ENCODE measurements at places on chromosomes 6 and 20. TPM values are rescaled to one million over a fixed set of nuclear protein-coding genes. Genes with fewer than 3 reads are reported as not detected.

DNA sequence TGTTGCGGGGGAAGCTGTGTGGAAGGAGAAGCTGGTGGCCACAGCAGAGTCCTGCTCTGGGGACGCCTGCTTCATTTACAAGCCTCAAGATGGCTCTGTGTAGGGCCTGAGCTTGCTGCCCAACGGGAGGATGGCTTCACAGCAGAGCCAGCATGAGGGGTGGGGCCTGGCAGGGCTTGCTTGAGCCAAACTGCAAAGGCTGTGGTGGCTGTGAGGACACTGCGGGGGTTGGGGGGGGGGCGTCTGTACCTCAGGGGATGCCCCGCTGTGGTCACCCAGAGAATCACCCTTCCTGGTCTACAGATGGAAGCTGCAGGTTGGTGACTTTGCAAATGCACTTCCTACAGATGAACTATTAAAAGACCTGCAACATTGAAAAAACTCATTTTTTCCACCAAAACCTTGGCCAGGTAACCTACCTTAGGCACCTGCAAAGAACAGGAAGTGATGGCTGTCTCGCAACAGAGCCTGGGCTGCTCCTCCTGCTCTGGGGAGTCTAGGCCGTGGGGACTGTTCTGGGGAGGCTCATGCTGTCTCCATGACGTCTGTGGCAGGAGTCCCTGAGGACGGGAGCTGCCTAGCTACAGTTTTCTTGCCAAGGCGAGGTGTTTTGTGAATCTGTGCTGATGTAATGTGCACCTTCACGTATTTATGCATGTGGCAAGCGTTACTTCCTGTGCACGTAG is 7.3 kb downstream of the NPBWR2 start:
- no peak for DNase-seq

- DNase-seq, result no peak
Observed at GRCh38 chr20:41032271-41032670, 3.6 kb downstream of the TOP1 start.

DNA sequence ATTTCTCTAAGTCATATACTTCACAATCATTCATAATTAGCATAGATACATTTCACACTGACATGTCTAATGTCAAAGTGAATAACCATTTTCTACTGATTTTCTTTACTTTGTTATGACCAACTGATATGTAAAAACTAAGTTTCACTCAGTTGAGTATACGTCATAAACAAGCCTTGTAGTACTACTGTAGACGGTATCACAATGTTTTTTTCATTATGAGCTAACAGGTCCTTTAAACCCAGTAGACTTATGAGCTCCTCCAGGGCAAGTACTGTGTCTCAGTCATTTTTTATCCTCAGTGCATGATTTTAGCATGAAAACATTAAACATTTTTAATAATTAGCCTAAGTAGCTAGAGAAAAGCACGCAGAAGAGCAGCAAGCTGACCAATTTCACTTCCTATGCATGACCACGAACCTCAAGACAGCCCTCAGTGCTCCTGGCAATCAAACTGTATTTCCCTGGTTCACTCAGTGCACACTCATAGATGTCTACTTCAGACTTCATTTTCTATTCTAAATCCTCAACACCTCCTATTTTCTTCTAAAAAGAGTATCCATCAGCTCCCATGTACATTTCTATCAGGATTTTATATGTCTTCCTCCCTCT is 32.0 kb upstream of the TFAP2D start:
- no peak for DNase-seq

DNA sequence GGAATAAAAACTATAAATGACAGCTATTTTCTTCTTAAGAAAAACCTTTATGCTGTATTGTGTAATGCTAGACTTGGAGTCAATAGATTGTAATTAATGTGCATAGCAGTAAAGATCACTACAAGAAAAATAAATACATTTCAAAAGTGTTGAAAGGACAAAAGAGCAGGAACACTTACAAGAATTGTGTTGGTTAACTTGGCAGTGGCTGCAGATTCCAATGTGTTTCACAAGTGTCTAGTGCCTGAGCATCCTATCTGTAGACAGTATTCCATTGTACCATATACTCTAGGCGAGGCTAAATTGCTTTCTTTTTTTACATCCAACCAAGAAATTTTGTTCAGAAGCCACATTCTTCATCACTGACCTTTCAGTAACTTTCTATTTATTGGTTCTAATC is 924.1 kb downstream of the EPHA7 start:
- DNase-seq, result no peak

DNA sequence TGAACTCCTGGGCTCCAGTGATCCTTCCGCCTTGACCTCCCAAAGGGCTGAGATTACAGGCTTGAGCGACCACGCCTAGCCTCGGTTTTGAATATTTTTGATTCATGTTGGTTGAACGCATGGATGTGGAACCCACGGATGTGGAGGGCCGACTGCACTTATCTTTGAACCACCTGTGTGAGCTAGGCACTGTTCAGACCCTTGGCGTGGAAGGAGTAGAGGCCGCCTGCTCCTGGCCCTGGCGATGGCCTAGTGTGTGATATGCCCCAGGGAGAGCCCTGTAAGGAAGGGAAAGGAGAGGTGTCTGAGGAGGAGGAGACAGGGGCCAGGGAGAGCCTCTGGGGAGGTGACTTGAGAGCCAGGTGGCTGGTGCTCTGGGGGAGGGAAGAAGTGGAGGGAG is 64.3 kb downstream of the BCAS4 start:
- DNase-seq, result no peak

DNA sequence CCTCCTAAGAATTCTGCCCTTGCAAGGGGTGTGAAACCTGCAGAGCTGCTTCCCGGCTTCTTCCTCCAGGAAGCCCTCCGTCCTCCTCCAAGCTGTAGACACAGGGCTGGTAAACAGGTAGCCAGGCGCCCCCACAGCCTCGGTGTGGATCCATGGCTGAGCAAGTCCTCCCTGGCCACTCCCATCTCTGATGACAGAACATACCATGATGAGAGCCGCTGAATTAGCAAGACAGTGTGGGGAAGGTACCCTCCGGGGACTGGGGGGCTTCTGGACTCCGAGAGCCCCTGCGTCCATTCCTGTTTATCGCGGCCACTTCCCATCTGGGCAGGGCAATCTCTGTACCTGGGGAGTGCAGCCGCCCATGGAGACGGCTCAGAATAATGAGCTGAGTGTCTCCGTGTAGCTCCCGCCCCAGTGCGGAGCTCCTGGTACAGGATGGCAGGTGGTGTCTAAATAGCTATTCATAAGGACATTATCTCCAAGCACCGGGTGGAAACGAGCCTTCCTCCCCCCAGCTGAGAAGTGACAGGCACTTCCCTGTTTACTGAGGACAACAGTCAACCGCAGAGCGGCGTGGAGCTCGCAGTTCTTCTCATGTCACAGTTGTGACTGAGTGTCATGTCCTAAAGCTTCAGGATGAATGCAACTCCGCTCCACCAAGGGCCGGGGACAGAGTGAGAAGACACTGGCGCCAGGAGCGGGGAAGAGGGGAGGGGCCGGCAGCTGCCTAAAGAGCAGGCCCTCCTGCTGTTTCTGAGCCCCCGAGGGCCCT is 22.7 kb upstream of the NTSR1 start:
- DNase-seq, result no peak

GRCh38 chr20:24332956-24333355 is 136.5 kb upstream of the SYNDIG1 start:
- no peak for DNase-seq

- no peak for DNase-seq
Observed at GRCh38 chr20:8795404-8795803, 273.5 kb upstream of the PLCB4 start.

DNA sequence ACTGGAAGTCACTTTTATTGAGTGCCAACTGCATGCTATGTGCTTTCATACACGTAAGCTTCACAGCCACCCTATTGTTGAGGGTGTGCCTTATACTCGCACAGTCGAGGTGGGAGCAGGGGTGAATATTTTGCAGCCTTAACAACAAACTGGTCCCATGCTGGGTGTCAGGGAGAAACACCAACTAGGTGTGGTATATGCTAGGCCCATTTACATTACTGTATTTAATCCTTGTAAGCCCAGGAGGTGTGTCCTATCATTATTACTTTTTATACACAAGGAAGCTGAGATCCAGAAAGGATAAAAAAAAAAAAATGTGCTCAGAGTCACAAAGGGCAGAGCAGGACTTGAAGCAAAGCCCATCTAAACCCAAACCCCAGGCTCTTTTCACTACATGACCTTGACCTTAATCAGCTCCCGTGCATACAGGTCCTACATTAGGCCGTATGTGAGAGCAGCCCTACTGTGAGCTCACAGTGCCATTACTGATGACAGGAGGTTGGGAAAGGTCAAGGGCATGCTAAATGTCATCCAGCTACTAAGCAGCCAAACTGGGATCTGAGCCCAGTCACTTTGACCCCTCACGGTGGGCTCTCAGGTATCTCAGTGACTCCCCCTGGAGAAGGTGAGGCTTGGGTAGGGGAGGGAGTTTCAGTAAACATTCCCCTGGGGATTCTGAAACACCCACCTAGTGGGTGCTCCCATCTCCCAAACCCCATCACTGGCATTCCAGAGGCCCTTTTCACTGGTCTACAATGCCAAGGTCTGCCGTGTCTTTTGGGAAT is 61.7 kb downstream of the BFSP1 start:
- no peak for DNase-seq

DNA sequence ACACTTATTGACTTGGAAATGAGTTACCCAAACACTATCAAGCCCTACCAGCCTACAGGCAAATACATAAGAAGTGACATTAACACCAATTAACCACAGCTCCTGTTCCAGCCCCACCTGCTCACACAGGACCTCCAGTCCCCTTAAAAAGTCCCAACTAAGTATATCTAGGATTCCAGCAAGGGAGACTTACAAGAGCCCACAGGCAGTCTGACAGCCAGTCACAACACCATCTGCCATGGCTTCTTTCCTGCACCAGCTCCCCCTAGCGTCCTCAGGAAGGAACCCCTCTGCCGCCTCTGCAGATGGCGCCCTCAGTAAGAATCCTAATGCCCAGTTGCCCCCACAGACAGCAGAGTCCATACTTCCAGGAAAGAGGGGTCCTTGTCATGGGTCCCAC is 122.1 kb downstream of the HIVEP2 start:
- DNase-seq, result peak; percentile 39

GRCh38 chr6:14524319-14524718 is 406.7 kb downstream of the CD83 start:
- no peak for DNase-seq

DNA sequence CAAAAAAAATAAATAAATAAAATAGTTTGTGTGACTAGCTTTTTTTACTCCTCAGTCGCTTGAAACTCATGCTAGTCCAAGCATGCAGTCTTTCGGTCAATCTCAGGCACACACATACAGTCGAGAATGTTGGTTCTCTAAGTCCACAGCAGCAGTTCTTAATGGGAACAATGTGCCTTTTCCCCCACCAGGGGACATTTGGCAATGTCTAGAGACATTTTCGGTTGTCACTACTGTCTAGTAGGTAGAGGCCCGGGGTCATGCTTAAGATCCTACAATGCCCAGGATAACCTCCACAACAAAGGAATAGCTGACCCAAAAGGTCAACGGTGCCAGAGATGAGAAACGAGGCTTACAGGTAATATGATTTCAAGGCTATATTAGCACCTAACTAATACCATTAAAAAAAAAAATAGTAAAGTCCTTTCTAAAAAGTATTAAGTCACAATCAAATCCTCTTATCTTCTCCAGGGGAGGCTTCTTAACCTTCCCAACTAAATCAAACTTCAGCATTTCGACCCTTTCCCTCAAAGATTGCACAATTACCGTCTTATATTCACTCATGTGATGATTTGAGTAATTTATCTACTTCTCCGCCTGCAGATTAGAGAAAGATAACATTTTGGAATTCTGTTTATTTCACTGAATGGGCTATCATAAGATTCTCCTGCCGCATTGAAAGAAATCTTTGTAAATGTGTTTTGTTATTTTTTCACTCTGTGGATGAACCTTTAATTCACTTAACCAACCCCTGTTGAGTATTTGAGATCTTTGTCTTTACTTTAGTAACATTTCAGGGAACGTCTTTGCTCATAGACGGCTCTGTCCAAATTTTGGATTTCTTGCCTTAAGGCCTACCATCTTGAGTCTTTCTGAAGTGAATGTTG is 8.1 kb upstream of the SALL4 start:
- no peak for DNase-seq

DNA sequence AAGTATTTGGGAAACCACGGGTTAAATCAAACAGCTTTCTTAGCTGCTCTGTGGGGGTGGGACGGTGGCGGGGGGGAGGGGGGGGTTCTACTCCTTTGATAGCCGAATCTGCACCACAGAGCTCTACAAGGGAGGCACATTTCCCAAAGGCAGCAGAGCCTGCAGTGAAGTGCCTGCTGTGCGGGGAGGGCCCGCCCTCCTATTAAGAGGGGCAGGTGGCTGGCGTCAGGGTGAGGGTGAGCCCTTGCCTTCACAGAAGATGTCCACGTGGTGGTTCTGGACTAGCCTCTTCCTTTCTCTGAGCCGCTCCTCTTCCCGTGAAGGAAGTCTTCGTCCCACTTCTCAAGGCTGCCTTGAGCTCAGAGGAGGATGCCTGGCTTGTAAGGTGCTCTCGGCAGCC is 174.9 kb upstream of the THBS2 start:
- DNase-seq, result no peak

DNA sequence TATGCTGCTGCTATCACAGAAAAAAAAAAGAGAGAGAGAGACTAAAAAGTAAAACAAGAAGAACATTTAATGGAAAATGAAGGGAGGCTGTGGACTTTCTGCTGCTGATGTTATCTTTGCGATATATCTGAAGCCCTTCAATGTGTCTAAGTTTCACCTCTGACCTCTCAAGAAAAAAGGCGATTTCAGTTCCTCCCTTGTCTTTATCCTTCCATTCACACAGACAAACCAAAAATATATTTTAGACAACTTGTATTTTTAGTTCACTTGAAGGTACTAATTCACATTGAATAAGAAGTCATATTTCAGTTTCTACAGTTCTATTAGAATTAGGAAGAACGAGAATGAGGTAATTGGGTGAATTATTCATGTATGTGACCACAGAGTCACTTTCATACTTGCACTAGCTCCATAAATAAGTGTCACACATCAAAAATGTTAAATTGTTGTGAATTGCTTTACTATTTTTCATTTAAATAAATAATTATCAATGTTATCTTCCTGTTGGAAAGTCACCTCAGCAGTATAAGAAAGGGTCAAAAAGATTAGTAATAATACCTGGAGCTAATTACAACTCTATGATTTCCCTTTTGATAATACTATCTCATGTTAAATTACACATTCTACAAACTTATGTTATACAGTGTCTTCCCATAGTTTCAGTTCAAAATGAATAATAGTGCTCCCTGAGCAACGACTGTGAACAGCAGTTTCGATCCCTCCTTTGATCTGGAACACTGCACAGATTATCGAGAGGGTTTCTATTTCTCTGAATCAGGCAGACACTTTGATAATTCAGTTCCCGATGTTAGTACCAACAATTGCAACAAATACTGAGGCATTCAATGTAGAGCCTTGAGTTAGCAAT is 85.2 kb upstream of the PLCB4 start:
- DNase-seq, result no peak

GNRH2 gene
- total RNA-seq, result 0.87 TPM

SYNDIG1 gene
- 8.1 TPM for total RNA-seq

ZSCAN16 gene
- total RNA-seq, result 6.5 TPM

TCF15 gene
- 6.6 TPM for total RNA-seq

XKR7 gene
- total RNA-seq, result 0.23 TPM

ERVFRD-1 gene
- total RNA-seq, result not detected

LIME1 gene
- total RNA-seq, result 8.1 TPM

C20orf204 gene
- total RNA-seq, result 14.2 TPM

EDN1 gene
- 8.3 TPM for total RNA-seq

All from endothelial cell (in vitro differentiated cells).